OCI-M1 (cell line): ENCODE measurements at places on chromosomes 11 and 22.
A peak's percentile ranks its signal among the peaks of the same experiment; 100 is the strongest.

DNA sequence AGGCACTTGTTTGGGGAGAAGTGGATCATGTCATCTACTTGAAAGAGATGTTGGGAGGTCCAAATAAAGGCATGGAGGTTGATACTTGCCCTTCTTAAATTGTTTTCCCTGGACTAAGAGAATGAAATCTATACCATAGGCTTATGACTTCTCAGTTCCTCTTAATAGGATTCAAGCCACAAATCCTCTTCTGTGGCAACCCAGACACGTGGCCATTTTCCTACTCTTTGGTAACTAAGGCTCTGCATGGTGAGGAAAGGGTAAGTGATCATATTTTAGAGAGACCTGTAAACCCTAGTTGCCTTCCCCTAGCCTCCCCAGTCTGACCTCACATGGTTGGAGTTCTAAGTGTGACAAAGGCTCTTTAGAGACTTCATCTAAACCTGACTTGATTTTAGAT lies 72.9 kb upstream of the CD44 start:
- DNase-seq, result peak; percentile 23

DNA sequence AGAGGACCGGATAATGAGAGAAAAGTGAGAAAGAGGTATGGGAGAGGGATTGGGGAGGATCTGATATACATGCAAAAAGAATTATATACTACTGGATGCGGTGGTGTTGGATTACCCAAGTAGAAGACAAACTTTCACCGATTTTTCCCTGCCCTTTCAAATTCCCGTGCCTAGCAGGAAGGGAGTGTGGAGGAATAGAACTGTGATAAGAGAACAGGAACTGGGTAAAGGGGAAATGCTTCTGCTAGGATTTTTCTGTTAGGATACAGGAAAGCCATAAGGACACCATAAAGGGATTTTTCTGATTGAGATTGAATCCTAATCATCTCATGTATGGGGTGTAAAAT lies 480 bp upstream of the MTMR2 start:
- DNase-seq, result peak; percentile 62

GRCh38 chr22:28978158-28978557 lies 83.5 kb downstream of the C22orf31 start:
- DNase-seq, result no peak

- DNase-seq, result no peak
These were observed 513.0 kb downstream of the SOX6 start for GRCh38 chr11:15843309-15843872.

GRCh38 chr11:101436511-101437142 lies 147.2 kb downstream of the TRPC6 start:
- DNase-seq, result peak; percentile 57

DNA sequence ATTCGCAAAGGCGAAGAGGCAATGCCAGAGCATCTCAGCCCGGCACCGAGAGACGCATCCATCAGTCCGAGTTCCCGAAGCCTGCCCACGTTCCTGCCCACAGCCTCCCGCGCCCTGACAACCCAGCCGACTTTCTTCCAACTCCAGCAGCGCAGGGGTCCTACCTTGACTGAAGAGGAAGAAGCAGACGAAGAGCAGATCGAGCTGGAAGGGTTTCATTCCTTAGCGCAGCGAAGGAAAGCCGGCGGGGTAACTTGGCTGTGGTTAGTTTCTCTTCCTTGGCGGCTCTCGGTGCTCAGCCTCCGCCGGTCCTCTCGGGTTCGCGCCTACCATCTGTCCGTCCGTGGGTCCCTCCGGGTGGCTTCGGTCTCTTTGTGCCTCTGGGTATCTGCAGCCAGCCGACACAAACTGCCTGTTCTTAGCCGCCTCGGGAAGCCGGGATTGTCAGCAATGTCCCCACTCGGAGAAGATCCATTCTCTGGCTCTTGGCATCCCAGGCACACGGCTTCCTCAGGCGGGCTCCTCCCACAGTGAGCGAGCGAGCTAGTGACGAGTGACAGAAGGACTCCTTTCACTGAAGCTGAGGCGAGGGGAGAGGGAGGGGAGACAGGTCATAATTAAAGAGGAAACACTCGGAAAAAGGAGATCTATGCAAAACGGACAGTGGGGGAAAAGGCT lies at the start of gene KIRREL3:
KIRREL3 (minus strand) TSS at position 480 of the 678 bp plus-strand sequence.
- DNase-seq, result no peak

GRCh38 chr11:123125169-123125568 lies 63.2 kb upstream of the HSPA8 start:
- DNase-seq, result no peak

GRCh38 chr11:22558664-22559063 lies 67.0 kb downstream of the FANCF start:
- peak; percentile 26 for DNase-seq

- no peak for DNase-seq
These were observed 47.3 kb upstream of the SLC5A1 start for GRCh38 chr22:31995807-31996206.

GRCh38 chr22:21022955-21023614 lies 8.1 kb downstream of the P2RX6 start:
- no peak for DNase-seq

DNA sequence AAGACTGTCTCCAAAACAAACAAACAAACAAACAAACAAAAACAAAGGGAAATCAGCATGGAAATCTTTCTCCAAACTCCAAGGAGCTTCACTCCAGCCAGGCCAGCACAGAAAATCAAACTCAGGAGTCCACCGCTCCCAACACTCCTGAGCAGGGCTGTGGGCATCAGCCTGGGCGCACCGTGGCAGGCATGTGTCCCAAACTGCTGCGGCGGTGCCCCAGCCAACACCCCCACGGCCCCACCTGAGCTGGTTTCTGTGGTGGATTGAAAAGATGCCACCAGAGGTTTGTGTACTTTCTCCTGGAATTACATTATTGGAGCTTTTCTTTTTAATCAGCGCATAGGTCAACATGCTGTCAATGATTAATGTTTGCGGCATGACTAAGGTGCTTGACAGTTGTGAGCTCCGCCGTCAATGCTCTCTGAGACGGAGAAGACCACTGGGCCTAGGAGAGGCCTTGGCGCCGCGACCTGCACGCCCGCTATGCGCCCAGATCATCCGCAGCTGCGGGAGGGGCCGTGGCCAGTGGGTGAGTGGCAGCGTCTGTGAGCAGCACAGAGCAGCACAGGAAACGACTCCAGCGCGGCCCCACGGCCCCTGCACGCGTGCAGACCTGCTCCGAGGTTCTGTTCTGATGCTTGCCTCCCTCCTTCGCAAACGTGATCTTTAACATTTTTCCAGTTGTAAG lies 18.1 kb downstream of the DRD4 start:
- no peak for DNase-seq

- peak; percentile 69 for DNase-seq
These were observed 2.4 kb upstream of the THRSP start for GRCh38 chr11:78061088-78061920.

GRCh38 chr22:36461665-36462649 lies 19.5 kb downstream of the TXN2 start:
- DNase-seq, result no peak

DNA sequence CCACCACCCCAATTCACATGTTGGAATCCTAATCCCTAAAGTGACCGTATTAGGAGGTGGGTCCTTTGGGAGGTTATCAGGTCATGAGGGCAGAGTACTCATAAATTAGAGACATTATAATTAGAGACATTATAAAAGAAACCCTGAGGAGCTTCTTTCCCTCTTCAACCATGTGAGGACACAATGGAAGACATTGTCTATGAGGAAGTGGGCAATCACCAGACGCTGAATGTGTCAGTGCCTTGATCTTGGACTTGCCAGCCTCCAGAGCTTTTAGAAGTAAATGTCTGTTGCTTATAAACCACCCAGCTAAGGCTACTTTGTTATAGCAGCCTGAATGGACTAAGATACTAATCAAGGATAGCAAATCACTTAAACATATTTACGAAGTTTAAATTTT lies 14.8 kb downstream of the GAB2 start:
- DNase-seq, result no peak

DNA sequence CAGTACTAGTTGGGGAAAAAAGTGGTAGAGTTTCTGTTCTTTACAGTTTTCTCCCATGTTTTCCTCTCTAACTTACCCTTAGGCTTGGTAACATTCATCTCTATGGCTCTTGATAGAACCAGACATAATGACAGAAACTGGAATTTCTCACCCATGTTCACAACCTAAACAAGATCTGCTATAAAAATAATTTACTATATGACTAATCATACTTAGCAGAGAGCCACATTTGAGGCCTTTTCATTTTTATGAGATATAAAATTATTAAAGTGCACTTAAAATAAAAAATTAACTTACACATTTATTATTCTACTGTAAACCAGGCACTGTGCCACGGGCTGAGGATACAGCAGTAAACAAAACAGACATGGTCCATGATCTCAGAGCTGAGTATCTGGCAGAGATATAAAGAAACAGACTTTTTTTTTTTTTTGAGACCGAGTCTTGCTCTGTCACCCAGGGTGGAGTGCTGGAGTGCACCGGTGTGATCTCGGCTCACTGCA lies 98.1 kb downstream of the GAB2 start:
- peak; percentile 92 for DNase-seq

GRCh38 chr11:118705791-118706545 lies 26.5 kb upstream of the TREH start:
- DNase-seq, result no peak
